Activated T-cell treated with anti-CD3 and anti-CD28 coated beads, Interleukin-2, amount 50 U/mL, for 72 hours (primary cell): ENCODE measurements at places on chromosomes 2 and 18. TPM values are rescaled to one million over a fixed set of nuclear protein-coding genes. Genes with fewer than 3 reads are reported as not detected.

Gene CCL20
- 1.4 TPM for total RNA-seq

Gene CCBE1
- 1.2 TPM for total RNA-seq

Gene LYG2
- not detected for total RNA-seq

Gene NLRC4
- 0.55 TPM for total RNA-seq

Gene CFC1
- not detected for total RNA-seq

Gene IL1R1
- 14.3 TPM for total RNA-seq

GRCh38 chr18:42792731-42793130 is 322.8 kb downstream of the RIT2 start:
- no peak overlapping the region for H3K27ac ChIP-seq
- H3K4me1 ChIP-seq = no peaks in the 10 kb centered on the region
- DNase-seq = no peak

GRCh38 chr2:122070241-122070731 is 314.8 kb downstream of the TSN start:
- H3K4me1 ChIP-seq = no peaks in the 10 kb centered on the region
- DNase-seq = no peak
- no peaks in the 10 kb centered on the region for H3K36me3 ChIP-seq
- H3K27me3 ChIP-seq = no peaks in the 10 kb centered on the region
- H3K4me3 ChIP-seq = no peak overlapping the region
- no peak overlapping the region for H3K27ac ChIP-seq

DNA sequence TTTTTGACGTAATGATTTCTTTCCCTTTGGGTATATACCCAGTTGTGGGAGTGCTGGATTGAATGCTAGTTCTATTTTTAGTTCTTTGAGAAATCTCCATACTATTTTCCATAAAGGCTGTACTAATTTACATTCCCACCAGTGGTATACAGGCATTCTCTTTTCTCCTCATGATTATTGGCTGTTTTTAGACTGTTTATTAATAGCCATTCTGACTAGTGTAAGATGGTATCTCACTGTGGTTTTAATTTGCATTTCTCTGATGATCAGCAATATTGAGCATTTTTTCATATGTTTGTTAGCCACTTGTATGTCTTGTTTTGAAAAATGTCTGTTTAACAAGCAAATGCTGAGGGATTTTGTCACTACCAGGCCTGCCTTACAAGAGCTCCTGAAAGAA is 9.2 kb upstream of the CD28 start:
- peaks cover 6% of the 10 kb centered on the region for H3K36me3 ChIP-seq
- no peak overlapping the region for H3K27ac ChIP-seq
- no peak overlapping the region for H3K4me3 ChIP-seq
- no peak for DNase-seq
- peaks cover 22% of the 10 kb centered on the region for H3K4me1 ChIP-seq

GRCh38 chr18:54150226-54150625 is 74.2 kb downstream of the MBD2 start:
- H3K27me3 ChIP-seq = no peaks in the 10 kb centered on the region
- peak overlapping the region; percentile 39 for H3K4me3 ChIP-seq
- H3K36me3 ChIP-seq = peaks cover 21% of the 10 kb centered on the region
- peaks cover 65% of the 10 kb centered on the region for H3K4me1 ChIP-seq
- DNase-seq = no peak

DNA sequence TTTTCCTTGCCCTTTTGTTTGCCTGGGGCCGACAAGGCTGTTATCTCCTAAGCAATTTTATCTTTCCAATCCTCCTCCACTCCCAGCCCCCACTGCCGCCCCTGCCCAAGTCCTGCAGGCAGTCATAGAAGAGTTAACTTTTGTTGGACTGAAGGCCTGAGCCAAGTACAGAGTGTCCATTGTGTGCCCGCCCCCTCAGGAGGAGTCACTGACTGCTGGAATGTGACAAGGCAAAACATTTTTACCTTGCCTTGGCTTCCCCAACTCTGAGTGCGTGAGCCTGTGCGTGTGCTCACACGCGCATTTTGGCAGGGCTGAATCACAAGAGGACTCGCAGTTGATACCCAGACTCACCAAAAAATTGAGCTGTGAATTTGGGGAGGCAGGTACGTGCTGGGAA is 16.2 kb downstream of the SETBP1 start:
- H3K27me3 ChIP-seq = peaks cover 26% of the 10 kb centered on the region
- H3K4me1 ChIP-seq = peaks cover 14% of the 10 kb centered on the region
- no peak overlapping the region for H3K4me3 ChIP-seq
- H3K27ac ChIP-seq = no peak overlapping the region
- H3K36me3 ChIP-seq = peaks cover 4% of the 10 kb centered on the region
